ENCODE measurements at places on chromosomes 6 and 20.

- no peak for DNase-seq
These were observed 79.3 kb downstream of the INSM1 start for GRCh38 chr20:20447196-20447595.

DNA sequence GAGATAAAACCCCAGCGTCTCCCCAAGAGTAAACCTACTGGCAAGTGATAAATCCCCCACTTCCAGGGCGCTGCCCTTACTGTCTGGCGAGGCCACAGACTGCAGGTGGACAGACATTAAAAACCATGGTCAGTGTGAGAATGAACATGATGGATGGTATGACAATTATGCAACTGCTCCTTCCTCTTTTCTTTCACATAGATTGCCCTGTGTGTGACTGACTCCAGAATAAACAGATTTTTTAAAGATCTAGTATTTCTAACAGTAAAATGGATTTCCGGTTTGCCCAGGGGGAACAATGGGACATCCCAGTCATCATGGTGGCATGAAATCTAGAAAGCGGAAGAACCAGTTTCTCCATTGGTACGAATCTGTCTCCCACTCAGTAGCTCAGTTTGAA, 153.7 kb downstream of the FOXC1 start:
- DNase-seq: no peak

DNA sequence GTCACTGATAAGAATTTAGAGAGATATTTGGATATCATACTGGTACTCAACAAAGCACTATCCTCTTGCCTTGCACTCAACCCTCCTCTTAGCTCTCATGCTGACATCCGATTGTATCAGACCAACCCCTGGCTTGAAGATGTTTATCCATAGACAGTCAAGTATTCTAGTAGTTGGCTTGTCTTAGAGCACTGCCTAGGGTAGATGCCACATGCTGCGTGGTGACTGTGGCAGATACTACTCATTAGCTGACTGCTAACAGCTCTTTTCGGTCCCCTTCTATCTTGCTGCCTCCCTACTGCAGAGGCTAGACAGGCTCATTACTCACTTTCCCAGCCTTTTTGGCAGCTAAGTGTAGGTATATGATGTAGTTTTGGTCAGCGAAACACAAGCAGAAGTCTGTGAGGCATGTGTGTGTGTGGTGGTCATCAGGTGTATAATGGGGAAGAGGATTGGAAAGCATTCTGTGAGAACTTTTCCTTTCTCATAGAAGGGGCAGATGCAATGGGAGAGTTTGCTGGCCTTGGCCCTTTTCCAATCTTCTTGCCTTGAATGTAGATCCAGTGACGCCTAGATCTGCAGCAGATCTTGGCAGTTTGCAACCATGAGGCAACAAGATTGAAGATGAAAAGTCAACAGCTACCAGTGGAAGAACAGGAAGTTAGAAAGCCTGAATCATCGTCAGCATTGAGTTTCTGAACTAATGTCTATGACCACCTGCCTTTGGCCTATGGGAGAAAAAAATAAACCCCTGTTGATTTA, 4.4 kb upstream of the IFNGR1 start:
- no peak for DNase-seq

GRCh38 chr6:151441390-151442166, 10.3 kb downstream of the RMND1 start:
- no peak for DNase-seq

- DNase-seq: no peak
These were observed 49.0 kb upstream of the VSTM2L start for GRCh38 chr20:37853823-37854375.

DNA sequence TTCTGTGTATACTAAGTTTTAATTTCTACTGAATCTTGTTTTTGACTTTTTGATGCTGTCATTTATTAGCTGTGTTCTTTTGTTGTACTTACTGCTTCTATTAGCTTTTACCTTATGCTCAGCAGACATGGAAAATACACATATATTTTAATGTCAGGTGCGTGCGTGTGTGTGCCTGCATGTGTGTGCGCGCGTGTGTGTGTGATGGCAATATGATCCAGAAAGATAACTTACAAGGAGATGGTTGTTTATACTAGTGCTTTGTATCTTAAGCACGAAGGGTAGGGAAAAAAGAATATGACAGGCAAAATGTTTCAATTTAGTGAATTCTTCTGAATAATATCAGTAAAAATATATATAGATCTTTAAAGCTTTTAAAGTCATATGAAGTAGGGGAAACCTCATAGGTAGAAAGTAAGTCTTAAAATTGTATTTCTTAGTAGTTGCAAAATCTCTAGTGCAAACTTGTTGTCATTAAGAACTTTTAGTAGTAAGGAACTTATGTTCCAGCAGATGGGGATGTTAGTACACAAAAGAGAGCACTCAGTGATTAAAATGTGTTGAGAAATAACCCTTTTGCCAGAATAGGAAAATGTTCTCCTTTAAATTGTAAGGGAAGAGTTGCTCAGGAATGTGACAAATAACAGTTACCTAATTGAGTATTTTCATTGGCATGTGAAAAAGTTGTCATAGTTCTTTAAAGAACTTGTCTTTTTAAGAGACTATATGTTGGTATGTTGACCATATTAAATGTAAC, 13.2 kb downstream of the QKI start:
- no peak for DNase-seq

DNA sequence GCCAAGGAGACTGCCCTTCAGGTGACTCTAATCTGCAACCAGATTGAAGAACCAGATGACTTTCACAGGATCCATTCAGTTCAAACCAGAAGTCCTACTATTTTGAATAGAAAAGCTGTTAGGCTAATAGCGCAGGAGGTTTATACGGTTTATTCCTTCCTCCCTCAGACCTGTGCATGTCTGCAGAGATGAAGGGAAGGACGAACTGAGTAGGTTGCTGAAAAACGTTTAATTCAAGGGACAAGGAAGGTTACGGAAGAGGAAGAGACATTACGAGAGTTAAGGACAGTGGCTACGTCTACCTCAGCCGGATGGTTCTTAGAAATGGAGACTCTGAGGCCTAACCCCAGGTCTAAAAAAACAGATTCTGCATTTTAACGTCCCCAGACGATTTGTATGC, 978 bp downstream of the AURKA start:
- DNase-seq: no peak

DNA sequence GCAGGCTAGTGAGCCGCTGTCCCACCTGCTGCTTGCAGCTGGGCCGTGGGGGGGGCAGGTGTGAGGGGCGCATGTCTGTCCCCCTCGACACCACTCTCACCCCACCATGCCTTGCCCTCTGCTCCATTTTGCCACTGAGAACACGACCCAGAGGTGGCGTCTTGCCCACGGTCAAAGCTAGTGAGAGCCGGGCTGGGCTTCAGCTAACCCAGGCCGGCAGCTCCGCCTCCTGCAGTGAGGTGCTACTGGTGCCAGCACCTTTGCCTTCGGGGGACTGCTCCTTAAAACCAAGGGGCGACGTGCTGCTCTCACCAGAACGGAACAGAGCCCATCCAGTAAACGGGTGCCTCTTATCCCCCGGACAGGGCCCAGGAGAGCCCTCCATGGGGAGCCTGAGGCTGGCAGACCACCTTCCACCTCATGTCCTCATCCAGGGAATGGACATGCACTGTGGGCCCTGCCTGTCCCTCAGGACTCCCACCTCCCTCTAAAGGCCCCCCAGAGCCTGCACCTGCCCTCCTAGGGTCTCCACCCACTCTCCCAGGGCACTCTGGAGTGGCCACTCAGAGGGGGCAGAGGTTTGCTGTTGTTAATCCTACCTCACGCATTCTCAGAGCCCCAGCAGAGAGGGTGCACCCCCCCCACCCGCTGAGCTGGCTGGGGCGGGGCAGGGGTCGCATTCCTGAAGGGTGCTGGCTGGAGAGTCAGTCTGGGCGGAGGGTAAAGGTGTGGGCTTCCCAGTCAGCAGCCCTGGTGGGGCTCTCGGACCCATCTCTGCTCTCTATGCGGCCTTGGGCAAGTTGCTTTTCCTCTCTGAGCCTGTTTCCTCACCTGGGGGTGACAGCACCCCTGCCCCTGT, 2.9 kb downstream of the RBBP8NL start:
- DNase-seq: no peak

DNA sequence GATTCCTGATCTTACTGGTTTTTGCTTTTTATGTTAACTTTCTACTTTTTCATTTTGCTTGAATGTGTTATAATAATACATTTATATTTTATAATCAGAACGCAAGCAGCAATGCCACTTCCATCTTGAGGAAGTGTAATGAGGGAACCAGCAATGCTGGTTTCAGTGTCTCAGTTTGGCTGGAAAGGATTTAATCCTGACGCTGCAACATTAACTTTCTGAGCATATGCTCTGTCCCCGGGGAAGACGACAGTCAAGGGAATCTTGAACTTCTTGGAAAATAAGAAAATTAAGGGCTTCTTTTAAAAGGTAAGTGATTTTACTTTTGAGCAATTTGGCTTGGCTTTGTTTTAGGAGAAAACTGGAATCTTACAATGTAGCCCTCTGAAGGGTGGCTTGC, 205.5 kb upstream of the AGPAT4 start:
- no peak for DNase-seq

- DNase-seq: no peak
These were observed 240.1 kb upstream of the TBX18 start for GRCh38 chr6:85004361-85004995.

DNA sequence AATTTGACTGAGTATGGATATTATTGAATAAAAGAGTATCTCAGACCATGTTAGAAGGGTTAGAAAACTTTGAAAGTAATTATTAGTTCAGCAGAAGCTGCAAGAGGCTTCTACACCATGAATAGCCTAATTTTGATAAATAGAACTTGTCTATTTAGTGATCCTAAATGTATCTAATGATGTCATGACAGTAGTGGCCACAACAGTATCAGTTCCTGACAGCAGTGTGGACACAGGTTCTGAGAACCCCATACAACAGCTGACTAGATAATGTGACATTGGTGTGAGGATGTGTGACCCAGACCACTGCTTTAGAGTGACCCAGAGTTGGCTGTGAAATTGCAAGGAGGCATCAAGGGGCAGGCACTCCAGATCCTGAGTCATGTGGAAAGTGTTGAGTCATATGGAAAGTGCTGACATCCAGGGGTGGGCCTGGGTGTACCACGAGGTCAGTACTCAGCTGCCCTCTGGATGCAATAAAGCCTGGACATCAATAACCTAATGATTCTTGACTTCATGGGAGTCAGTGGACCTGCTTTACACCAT, 754.7 kb downstream of the DHX35 start:
- DNase-seq: no peak

DNA sequence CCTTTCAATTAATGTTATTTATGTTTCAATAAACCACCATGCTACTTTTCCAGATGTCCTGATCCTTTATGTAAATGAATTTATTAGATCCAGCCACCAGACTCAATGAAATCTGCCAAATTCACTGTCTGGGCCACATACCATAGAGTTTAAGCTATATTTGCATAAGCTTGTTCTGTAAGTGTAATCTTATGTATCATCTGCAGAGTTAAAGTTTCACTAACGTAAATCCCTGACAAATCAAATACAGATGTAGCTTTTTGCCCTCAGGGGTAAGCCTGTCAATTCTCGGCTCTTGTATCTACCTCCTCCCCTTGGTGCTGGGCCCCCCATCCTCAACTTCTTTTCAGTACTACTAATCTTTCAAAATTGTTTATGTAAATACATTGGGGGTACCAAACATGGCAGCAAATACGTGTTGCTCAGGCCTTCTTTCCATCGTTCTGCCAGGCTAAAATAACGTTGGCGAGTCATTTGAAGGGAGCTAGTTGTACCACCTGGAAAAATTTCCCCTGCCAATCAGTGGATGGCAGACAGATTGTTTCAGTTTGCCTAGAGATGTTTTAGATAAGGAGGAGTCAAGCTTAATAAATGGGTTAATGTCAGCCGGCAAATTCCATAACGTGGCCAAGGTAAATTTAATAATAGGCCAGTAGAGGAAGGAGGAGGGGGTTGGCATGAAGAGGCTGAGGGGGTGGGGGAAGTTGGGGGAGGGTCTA, 79.6 kb downstream of the RPS12 start:
- DNase-seq: no peak

DNA sequence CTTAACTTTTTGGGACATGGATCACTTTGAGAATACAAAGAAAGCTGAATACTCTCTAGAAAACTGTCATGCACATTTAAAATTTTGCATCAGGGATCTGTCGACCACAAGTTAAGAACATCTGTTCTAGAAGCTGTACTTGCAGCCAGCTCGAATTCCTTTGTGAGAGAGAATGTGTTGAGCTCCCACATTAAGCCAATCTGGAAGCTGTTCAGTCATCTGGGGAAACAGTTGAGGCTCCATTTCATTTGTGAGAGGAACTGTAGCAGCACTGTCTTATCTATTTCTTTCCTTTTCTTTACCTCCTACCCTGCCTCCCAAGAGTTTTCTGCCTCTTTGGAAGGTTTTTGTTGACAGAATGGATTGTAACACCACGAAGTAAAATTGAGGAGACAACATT, 50.8 kb downstream of the KAT14 start:
- no peak for DNase-seq

GRCh38 chr20:32164984-32165735, 42.4 kb downstream of the PLAGL2 start:
- DNase-seq: no peak

GRCh38 chr6:52526634-52527033, 50.2 kb downstream of the TRAM2 start:
- DNase-seq: no peak

GRCh38 chr6:444653-445275, 53.2 kb downstream of the IRF4 start:
- DNase-seq: no peak

DNA sequence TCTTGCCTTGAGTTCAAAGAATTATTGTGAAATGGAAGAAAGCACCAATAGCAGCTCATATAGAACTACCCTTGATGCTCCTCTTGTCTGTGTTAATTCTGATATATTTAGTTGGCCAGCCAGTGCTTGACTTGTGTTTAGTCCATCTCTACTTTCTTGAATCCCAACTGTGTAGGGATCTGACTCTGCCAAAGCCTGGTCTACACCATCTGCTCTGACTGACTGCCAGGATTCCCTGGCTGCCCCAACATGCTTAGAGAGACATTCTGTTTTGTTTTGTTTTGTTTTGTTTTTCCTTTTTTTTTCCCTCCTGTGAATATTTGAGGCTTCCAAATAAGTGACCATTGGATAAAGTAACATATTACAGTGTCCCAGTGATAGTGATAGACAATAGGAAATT, 953.7 kb upstream of the MANEA start:
- DNase-seq: no peak

DNA sequence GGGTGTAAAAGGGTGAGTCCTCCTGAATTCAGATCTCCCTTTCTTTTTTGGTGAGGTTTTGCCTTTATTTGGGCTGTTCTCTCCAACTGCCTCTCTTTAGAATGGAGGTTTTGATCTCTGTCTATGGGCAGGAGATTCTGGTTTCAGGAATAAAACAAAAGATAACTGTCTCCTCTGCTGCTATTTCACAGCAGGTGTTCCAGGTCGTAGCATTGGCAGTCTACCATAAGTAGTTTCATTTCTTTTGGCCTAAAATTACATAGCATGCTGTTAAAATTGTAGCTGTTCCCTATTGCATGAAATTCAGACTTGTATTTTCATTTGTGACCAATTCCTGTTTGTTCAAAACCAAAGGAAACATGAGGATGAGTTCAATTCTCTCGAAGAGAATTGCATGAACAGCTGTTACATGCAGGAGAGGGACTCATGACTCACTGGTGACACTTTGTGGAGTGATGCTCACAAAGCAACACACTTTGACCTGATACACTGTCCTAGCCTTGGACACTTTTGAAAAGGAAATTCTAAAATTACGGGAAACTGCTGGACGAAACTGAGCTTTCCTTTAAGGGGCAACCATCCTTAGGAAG, 76.8 kb upstream of the SIRPG start:
- no peak for DNase-seq

Data from stimulated activated CD8-positive, alpha-beta memory T cell treated with anti-CD3 and anti-CD28 coated beads, Interleukin-2, amount 100 ng/mL, for 1 hour (primary cell).